ENCODE measurements at places on chromosomes 13 and 19.

DNA sequence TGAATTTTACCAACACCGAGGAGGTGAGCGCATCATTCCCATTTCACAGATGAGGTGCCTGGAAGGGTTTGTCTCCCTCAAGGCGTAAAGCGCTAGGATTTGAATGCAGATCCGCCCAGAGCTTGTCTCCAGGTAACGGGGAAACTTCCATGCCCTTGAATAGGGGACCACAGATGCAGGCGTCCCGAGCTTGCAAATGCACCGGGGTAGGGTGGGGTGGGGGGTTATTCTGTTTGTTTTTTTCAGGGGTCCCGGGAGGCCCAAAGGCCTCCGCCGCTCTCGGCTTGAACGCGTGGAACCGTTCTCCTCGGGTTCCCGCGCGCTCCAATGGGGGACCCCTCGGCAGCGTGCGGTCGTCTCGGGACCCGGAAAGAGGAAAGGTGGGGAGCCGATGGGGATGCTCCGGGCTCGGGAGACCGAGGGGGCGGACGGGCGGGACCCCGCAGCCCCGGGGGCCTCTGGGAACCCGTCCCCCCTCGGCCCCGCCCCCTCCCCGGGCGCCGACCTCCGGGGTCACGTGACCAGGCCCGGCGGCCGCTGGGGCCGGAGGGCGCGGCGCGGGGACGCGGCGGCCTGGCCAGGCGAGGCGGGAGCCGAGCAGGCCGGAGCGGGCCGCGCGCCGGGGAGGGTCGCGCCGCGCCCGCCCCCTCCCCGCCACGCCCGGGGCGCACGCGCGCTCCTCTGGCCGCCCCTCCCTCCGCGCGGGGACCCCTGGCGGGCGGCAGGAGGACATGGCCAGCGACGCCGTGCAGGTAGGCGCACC, at the start of gene PKN1:
TSS of gene PKN1 (plus strand) at position 516 of the 763 bp plus-strand sequence. CDS start at position 732, 216 bp downstream.
- DNase-seq = peak; percentile 64

GRCh38 chr13:44412346-44412935, 38.8 kb downstream of the SERP2 start:
- no peak for DNase-seq

GRCh38 chr13:98533912-98534311, 43.0 kb downstream of the STK24 start:
- DNase-seq = peak; percentile 52

DNA sequence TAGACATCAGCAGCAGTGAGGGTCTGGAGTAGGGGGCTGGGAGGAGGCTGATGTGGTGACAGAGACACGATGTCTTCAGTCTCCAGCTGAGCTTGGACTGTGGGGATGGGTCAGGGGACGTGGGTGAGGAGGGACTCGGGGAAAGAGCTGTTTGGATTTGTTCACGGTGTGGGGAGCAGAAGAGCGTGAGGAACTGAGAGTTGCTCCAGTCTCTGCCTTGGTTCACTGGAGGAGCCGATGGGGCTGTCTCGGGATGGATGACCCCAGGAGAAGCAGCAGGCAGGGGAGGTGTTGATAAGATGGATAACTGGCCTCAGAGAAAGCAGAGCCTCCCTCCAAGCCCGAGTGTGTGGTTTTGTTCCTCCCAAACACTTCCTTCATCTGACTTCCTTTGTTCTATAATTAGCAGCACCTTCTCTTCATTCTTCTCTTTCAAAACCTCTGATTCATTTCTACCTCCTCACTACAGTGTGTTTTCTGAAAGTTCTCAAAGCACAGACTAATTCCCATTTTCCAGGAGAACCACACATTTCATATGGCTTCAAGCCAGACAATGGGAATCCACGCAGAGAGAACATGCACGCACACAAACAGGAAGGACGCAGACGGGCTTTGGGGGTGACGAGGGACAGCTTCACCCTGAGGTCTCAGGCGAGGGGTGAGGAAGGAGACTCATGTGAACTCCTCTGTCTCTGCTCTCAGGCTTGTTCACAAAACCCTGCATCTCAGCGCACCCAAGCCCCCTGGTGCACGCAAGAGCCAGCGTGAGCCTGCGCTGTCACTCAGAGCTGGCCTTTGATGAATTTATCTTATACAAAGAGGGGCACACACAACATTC, 18.6 kb downstream of the LAIR2 start:
- peak; percentile 51 for DNase-seq

- no peak for DNase-seq
These were observed 12.5 kb downstream of the UBXN6 start for GRCh38 chr19:4444765-4445741.

DNA sequence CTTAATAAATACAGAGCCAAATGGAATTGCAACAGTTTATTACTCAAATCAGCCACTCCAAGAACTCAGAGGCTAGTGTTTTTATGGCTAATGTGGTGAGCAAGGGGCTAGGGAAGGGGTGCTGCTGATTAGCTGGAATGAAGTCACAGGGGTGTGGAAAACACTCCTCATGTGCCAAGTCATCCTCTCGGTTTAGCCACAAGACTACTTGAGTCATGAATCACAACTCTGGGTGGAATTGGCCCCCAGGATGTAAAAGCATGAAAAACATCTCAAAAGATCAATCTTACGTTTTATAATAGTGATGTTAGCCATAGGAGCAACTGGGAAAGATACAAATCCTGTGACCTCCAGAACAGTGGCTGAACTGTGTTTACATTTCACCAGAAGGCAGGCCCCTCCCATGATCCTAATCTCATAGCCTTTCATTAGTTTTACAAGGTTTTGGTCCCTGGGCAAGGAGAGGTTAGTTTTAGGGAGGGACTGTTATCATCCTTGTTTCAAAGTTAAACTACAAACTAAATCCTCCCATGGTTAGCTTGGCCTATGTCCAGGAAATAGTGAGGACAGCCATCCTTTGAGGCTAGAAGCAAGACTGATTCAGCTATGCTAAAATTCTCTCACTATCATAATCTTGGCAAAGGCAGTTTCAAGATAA, 2020.1 kb upstream of the PCDH20 start:
- no peak for DNase-seq

DNA sequence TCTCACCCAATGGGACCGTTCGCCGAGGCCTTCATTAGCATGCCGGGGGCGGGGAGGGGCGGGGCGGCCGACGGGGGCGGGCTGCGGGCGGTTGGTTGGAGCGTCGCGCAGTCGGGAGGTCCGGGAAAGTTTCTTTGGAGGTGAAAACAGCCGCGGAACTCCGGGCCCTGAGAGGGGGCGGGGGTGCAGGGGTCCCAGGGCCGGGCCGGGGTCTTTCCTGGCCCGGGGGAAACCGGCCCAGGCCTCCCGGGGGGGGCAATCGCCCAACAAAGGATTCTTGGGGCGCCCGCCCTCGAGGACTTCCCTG, at the start of gene HMG20B:
TSS of gene HMG20B (plus strand) at position 90 of the 307 bp plus-strand sequence. CDS start 366 bp downstream, outside the sequence.
- DNase-seq = no peak

GRCh38 chr19:30719189-30719998, 347.2 kb downstream of the ZNF536 start:
- DNase-seq = peak; percentile 20

GRCh38 chr13:113856716-113857065, 7.2 kb downstream of the GAS6 start:
- no peak for DNase-seq

GRCh38 chr19:10118960-10119359, 739 bp downstream of the EIF3G start:
- DNase-seq = no peak

DNA sequence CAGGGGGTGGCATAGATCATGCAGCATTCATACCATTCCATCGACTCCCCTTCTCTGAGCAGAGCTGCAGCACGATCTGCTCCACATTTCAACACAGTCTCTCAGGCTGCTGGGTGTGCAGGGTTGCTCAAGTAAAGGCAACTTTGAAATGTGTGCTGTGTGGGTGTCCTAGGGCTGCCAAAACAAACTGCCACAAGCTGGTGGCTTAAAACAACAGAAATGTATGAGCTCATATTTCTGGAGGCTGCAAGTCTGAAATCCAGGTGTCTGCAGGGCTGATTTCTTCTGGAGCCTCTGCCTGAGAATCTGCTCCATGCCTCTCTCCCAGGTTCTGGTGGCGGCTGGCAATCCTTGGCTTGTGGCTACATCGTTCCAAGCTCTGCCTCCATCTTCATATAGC, 63.7 kb upstream of the WDFY2 start:
- DNase-seq = peak; percentile 18

- DNase-seq = no peak
These were observed 79.2 kb upstream of the UQCRFS1 start for GRCh38 chr19:29292153-29292552.

- DNase-seq = no peak
These were observed 16.2 kb upstream of the CPB2 start for GRCh38 chr13:46121033-46121432.

DNA sequence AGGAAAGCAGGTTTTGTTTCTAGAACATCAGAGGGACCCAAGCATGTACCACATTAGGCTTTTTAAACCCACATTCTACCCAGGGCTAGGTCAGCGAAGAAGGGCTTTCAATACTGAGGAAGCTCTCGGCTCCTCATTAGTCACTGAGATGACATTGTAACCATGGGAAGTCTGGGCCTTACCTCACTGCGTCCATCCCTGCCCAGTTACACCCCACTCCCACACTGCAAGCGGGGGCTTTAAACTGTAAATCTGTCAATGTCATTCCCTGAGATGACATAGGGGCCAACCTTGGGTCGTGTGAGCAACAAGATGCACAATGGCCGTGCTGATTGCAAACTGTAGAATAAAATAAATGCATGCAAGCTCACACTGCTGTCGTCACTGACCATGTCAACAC, 21.7 kb upstream of the TFDP1 start:
- no peak for DNase-seq

- DNase-seq = no peak
These were observed 508.8 kb upstream of the GPC6 start for GRCh38 chr13:92717857-92718256.

GRCh38 chr19:57231686-57232085, 863 bp downstream of the AURKC start:
- no peak for DNase-seq

GRCh38 chr19:40724855-40725254, 7.9 kb downstream of the ITPKC start:
- DNase-seq = no peak

DNA sequence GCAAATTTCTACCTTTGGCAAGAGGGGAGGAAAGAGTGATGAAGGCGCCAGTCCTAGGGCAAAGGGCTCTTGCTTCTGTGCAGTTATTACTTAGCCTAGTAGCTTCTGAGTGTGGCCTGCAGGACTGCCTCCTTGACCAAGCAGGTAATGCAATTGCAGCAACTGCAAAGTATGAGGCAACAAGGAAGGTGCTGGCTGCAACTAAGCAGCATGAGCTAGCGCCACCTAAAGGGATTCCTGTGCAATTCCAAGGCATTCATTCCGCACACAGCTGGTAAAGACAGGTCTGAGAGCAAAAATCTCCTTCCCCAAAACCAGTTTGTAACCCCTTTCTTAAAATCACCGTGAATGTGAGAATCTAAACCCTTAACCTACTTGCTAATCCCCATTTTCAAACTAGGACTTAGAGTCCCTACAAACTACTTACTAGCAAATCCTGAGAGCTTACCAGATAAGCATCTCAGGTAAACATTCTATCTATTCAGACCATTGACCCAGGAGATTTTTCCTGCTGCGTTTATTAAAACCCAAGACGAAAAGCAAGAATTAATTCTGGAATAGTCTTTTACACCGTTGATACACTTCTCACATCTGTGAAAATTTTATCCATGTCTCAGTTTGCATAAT, 62.9 kb downstream of the DCT start:
- no peak for DNase-seq

DNA sequence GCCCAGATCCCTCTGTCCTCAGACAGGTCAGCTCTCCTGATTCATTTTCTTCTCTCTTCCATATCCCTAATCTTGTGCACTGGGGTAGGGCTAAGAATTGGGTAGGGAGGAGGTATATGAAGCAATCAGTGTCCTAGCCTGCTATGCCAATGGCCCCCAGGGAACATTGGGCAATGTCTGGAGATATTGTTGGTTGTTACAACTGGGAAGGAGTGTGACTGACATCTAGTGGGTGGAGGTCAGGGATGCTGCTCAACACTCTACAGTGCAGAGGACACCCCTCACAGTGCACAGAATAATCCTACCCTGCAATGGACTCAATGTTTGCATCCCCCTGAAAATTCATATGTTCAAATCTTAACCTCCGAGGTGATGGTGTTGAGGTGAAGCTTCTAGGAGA, 57.5 kb downstream of the CPAMD8 start:
- DNase-seq = peak; percentile 12

DNA sequence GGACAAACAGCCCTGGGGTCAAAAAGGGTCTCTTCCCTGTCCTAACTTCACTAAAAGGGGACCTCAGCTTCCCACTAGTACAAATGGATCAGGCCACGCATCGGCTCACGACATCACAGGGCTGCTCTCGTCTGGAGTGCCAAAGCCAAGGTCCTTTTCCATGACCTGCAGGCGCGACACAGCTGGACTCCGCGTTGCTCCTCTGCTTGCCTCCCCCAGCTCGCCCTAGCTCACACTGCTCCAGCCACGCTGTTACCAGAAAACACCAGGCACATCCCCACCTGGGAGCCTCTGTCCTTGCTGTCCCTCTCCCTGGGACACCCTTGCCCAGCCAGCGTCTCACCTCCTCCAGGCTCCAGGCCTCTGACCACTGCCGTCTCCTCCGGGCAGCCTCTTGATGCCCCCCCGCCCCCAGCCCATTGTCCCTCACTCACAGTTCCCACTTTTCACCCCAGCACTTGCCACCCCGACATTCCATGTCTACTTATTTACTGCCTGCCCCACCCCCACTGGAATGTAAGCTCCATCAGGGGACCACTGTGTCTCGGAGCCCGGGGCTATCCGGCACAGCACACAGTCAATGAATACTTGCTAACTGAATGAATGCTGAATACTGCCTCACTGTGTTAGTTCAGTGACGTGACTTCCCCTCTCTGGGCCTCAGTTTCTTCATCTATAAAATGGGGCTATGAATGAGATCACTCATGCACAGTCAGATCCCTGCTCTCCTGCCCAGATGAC, 20.7 kb downstream of the AKT2 start:
- DNase-seq = no peak

DNA sequence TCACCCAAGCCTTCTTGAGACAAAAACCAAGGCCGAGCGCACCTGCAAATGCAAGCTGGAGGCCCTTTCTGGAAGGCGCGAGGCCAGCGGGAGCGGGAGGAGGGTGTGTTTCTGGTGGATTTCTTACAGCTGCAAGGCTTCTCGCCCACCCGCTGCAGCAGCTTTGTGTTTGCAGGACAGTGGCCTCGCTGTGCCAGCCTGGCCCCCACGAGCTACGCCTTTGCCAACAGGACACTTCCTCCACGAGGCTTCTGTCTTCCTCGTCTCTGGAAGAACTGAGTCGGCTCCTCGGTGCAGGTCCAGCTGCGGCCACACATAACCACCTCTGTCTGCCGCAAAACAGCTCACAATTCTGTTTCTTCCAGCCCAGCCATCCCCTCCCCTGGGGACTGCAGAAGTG, 10.1 kb downstream of the ATCAY start:
- no peak for DNase-seq

GRCh38 chr19:55119053-55119452, 1.6 kb upstream of the PPP1R12C start:
- peak; percentile 28 for DNase-seq

GRCh38 chr19:11456659-11457058, 21.2 kb downstream of the PRKCSH start:
- DNase-seq = no peak

- no peak for DNase-seq
These were observed 50.9 kb upstream of the ATP12A start for GRCh38 chr13:24629320-24629719.

GRCh38 chr13:40069173-40070044, 413.9 kb downstream of the COG6 start:
- peak; percentile 81 for DNase-seq
